ENCODE measurements at places on chromosomes 2 and 18.
A peak's percentile ranks its signal among the peaks of the same experiment; 100 is the strongest.

- no peak for DNase-seq
These were observed 128.6 kb downstream of the ZNF532 start for GRCh38 chr18:58993260-58993659.

DNA sequence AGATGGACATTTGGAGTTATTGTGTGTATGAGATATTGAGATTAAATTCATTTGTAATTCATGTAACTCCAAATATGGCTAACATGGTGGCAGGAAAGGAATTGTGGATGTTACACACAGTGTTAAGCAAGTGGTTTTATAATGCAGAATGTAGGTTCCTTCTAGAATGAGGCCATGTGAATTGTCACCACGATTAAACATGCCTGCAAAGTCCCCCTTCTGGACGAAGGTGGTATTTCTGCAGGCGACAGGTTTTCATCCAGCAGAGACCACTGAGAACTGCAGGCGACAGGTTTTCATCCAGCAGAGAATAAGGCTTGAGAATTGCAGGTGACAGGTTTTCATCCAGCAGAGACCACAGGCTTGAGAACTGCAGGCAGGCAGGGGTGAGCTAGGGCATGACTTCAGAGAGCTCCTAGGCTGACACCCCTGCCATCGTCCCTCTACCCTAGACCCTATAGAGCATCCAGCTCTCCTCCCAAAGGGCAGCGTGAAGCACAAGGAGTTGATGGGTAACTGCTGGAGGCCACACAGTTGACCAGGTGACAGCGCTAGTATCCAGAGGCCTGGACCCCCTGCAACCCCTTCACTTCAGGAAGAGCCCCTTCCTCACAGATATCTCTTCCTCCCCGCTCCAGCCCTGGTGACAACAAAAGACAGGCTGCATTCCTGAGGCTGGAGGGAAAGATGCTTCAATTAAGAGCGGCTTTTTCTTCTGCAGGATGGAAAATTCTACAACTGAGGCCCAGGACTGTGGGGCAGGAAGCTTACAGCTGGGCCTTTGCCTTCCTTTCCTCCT is 175.8 kb downstream of the LOXHD1 start:
- DNase-seq, result no peak

DNA sequence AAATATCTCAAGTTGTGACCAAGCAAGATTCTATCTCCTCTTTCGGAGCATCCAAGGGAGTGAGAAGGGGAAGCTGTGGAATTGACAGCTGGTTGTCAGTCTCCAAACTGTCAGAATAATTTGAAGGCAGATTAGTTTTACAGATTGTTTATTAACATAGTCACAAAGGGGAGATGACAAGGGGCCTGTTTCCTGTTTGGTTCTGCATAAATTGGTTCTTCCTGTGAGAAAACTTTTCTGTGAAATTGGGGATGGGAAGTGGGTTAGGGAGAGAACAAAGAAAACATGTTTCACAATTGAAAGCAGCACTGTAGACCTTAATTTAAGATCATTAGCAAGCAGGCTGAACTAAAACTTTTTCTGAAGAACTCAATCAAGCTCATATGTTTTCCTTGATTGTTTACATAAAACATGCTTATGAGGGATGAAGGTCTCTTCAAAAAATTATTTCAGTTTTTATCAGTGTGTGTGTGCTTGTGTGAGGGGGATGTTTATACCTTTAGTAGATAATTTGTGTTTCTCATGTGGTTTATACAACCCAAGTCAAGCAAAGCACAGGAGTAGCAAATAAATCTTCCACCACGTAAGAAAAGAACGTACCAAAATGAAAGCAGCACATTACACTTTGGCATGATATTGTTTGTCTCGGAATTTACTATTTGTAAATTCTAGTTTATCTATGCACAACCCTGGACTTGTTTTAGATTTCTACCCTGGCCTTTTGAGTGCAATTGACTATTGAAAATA is 604.9 kb upstream of the CDH2 start:
- DNase-seq, result no peak

DNA sequence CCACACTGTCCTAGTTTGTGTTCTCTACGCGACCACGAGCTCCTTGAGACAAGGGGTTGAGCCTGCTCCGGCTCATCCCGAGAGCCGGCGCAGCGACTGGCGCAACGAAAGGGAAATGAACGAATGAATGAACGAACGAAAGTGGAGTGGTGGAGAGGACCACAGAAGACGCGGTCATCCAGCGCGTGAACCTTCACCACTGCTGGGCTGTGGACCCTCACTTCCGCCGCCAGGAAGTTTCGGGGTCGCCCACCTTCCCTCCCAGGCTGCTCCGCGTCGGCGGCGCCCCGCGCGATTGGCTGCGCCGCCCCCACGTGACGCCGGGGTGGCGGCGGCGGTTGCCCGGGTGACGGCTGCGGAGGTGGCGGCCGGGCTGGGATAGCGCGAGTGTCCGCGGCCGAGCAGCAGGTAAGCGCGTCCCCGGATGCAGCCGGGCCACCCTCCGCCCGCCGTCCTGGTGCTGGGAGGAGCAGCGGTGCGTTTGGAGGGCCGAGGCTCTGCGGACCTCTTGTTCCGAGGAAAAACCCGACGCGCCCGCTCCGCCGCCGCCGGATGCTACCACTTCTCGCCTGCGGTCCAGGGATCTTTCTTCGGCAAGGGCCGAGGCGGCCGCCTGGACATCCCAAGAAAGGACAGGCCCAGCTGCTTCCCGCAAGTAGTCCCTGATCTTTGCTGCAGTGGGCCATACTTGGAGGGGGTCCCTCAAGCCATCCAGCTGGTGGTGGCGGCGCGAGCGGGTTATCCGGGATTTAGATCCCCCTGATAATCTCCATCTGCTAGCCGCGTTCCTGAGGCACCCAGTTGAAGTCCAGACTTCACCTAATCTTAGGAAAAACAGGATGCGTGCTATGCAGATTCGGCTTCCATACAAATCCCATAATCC is at the start of gene ARMC9:
Gene ARMC9 (plus strand): TSS at position 341 of the 883 bp plus-strand sequence. CDS start 7,608 bp downstream, outside the sequence.
- DNase-seq, result peak; percentile 29

- DNase-seq, result no peak
These were observed 85.4 kb upstream of the TMEM200C start for GRCh38 chr18:5980721-5981120.

GRCh38 chr2:121649596-121650314 is 493 bp upstream of the CLASP1 start:
- DNase-seq, result peak; percentile 79

GRCh38 chr2:36634981-36635597 is 37.1 kb upstream of the FEZ2 start:
- DNase-seq, result no peak
